ACHN (cell line): ENCODE measurements at places on chromosomes 5 and 9.

DNA sequence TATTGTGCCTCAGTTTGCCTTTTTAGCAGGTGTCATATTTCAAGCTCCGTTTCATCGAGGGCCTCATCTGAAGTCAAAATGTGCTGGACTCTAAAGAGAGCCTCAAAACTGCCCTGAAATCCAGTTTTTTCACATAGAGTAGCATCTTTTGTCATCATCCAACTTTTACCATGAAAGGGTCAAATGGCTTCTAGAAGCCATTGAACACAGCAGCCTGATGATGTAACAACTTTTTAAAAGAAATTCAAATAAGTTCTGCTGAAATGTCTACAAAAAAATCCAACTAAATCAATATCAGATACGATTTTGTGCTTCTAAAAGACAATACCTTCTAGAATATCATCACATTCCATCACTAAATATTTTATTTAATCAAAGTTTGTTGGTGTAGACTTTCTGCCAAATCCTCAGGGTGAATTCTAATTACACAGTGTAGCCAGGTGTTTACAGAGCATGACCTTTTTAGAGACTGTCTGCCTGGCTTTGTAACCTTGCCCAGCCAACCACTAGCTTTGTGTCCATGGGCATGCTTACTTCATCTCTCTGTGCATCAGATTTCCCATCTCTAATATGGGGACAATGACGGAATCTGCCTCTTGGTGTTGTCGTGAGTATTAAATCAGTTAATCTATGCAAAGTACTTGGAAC lies 505.0 kb downstream of the EBF1 start:
- no peak for DNase-seq

GRCh38 chr5:150082889-150083288 lies 3.5 kb downstream of the CSF1R start:
- no peak for DNase-seq

GRCh38 chr9:83036043-83036442 lies 26.9 kb downstream of the RASEF start:
- no peak for DNase-seq

DNA sequence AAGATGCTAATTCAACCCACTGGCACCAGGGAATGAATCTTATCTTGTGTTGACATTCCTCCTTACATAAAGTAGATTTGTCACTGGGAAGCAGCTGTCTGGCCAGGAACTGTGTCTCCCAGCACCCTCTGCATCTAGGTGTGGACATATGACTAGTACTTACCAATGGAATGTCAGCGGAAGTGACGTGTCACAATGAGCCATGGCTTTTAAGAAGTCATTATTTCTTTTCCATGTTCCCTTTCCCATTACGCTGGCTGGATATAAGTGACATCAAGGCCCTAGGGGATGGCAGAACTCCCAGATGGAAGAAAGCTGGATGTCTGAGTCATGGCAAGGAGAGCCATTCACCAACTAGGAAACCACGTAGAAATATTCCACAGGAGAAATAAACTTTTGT lies 84.7 kb upstream of the MAST4 start:
- DNase-seq: no peak

GRCh38 chr9:87816036-87816435 lies 66.6 kb upstream of the SPATA31E1 start:
- DNase-seq: no peak

- DNase-seq: peak; percentile 53
These were observed 35.3 kb upstream of the CLPTM1L start for GRCh38 chr5:1380011-1380817.

DNA sequence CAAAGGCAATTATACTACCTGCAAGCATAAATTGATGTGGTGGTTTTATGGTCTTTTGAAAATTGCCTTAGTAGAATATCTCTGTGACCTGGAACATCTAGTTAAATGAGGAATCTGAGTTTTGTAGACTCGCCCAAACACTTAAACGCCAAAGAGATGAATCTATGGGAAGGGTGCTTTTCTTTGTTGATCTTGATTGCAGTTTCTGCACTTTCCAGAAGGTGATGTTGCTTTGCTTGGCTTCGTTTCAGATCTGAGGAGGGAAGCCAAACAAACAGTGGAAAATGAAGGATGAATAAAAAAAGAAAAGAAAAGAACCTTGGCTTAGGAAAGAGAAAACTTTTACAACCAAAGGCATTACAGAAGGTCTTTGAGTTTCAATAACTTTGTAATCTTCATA lies 1021.2 kb downstream of the NR2F1-AS1 start:
- DNase-seq: peak; percentile 4

- no peak for DNase-seq
These were observed 34.1 kb downstream of the TMEM252 start for GRCh38 chr9:68506551-68506950.

GRCh38 chr9:76087976-76088375 lies 197.5 kb downstream of the PCSK5 start:
- DNase-seq: no peak

- DNase-seq: no peak
These were observed 33.3 kb downstream of the OSMR start for GRCh38 chr5:38879078-38879460.

DNA sequence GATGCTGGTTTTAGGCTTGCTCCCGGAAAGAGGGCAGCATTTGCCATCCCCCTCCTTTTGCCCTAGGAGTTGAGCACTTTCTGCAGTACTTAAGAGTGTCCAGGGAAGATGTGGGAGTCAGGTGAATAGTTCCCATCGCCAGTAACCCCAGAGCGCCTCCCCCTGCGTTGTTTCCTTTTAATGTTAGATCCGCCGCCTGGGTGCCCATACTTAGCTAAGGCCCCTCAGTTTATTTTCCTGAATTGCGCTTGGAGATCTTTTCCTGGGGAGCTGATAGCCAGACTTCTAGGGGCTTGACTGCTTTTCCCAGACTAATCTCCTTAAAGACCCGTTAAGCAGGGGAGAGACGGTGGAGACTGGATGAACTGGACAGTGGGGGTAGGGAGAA lies 377 bp upstream of the PCDHAC2 start:
- DNase-seq: no peak

GRCh38 chr5:68911840-68912690 lies 181.7 kb upstream of the SLC30A5 start:
- no peak for DNase-seq

- DNase-seq: no peak
These were observed 112.5 kb upstream of the SLCO6A1 start for GRCh38 chr5:102611312-102611711.

DNA sequence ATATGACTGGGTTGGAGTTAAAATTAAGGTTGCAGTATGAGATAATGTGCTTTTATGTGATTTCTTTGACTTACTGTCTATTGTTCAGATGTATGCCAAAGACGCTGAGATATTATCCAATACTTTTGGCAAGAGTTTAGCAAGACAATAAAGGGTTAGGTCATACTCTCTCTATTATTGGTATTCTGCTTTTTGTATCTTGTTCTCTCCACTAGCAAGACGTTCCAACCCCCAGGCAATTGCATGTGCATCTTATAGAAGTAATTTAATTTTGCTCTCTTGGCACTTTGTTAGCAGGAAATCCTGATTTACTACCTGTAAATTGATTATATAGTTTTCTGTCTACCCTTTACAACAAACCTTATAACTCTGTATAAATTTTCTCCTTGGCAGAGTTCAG lies 1093.6 kb downstream of the CDH9 start:
- no peak for DNase-seq

DNA sequence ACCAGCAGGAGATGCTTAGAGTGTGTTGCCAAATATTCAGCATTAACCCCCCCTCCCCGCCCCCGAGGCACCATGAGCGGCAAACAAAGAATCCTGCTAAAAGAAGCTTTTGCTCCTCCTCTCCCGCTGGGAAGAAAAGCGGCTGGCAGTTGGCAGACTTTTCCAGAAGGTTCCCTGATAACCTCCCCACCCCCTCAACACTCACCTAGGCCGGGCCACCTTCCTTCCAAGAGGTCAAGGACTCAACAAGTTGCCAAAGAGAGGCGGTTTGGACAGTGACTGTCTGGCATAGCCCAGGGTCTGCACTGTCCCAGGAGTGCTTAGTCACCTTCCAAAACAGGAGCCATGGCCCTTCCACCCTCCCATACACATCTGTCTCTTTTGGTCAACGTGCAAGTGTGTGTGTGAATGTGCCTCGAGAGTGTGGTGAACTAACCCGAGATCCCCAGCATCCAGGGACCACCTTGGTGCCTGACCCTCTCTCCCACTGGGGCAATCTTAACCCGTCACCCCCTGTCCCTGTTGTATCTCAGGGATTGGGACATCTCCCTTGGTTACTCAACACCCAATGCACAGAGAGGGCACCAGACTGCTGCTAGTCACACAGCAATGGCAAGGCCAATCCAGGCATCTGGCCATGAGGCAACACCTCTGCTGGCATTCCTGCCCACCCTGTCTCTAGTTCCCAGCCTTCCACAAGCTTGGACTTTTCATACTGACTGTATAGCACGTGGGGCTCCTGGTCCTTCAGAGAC lies 18.9 kb downstream of the CAMK2A start:
- DNase-seq: no peak

GRCh38 chr9:120365386-120365785 lies 214.6 kb downstream of the CDK5RAP2 start:
- DNase-seq: no peak

DNA sequence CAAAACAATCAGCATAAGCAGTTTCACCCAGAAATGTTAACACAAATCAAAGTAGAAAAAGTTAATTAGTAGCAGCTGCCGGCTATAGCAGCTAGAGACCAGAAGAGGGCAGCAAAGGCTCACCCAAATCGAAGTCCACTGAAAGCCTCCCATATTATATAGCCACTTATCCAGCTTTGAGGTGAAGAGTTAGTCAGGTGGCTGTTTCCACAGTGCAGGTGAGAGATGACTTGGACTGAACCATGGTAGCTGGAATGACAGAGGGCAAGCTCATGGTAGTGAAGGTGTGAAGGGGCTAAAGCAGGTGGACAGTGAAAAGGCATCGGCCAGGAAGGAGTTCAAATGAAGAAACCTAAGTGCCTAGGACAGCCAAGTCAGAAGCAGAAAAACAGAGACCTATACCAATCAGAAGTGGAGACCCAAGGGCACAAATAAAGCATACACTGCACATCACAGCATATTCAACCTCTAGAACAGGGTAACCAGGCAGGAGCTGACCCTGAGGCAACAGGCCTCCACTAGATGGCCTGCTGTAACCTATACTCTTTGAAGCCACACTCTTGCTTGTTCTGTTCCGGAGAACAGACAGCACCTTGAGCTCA lies 7.2 kb upstream of the RNF38 start:
- DNase-seq: peak; percentile 58

GRCh38 chr9:2726650-2727340 lies 9.5 kb downstream of the KCNV2 start:
- peak; percentile 8 for DNase-seq

DNA sequence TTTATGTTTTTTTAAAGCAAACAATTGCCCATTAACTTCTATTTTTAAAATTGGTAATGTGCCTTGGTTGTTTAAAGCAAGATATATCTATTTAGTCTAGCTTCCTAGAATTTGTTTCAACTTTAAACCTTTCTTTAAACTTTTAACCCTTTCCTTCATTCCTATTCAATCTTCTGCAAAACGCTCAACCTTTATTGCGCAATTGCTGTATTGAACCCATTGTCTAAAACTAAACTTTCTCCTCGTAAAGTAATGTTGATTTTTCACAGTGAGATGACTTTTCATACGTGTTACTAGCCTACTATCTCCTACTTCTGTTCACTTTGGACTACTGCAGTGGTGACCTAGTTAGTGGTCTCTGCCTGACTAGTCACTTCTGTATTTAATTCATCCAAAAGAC lies 63.3 kb downstream of the SMC5 start:
- DNase-seq: no peak

GRCh38 chr5:74316064-74316603 lies 324.4 kb downstream of the ENC1 start:
- peak; percentile 92 for DNase-seq

DNA sequence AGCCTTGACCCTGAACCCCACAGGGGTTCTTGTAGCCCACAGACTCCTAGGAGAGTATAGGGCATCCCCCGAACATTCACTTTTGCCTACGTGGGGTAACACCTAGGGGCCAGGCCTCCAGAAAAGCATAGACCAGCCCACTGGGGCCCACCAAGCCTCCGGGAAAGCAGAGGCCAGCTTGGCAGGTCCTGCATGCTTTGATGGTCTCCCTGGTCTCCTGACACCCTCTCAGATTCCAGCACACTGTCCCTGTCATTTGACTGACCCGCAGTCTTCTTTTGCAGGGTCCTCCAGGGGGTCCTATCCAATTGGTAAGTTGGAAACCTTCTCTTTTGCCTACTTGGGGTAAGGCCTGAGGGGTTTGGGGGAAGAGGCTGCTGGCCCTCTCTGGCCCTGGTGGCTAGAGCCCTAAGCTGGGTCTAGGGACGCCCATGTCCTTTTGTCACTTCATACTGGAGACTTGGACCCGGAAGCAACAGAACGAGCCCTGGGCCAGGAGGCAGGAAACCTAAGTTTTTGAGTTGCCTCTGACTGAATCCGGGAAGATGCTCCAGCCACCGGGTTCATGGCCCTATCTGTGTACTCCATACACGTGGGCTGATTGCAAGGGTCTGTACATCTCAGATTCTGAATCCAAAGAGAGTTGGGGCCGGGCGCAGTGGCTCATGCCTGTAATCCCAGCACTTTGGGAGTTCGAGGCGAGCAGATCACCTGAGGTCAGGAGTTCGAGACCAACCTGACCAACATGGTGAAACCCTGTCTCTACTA lies 20.9 kb upstream of the ORM1 start:
- no peak for DNase-seq

GRCh38 chr5:168192120-168192519 lies 99.3 kb upstream of the WWC1 start:
- DNase-seq: no peak

GRCh38 chr5:119353213-119353612 lies 2.6 kb upstream of the TNFAIP8 start:
- DNase-seq: no peak

- no peak for DNase-seq
These were observed 60.8 kb downstream of the SEMA4D start for GRCh38 chr9:89436963-89437625.

GRCh38 chr9:33167972-33168461 lies 881 bp upstream of the B4GALT1 start:
- DNase-seq: no peak

DNA sequence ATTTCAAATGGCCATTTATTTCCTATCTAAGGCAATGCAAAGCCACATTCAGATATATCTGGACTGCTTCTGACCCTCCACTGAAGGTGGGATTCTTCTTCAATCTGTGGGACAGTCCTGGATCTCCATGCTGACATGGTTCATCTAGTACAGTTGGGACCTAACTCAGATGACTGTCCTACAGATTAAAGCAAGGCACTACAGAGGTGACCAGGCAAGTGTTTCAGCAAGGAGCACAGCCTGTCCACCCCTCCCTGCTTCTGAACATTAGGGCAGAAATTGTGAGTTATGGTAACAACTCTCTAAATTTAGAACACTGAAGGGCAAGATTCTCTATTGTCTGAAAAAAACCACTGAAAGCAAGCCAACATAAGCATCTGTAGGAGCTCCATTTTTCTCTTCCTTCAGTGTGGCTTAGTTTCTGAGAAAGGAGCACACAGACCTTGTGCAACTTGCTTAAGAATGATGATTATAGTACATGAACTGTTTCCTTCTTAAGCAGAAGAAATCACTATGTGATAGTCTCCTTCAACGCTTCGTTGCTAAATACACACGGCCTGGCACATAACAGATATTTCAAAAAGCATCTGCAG lies 62.9 kb upstream of the BARX1 start:
- no peak for DNase-seq
